Activated B cell treated with CpG ODN at 0.5 μM for 24 hours (primary cell): ENCODE measurements at places on chromosomes 16 and 17.

GRCh38 chr17:17103160-17103559 is 60.9 kb downstream of the MPRIP start:
- no peak overlapping the region for H3K4me3 ChIP-seq
- peaks cover 32% of the 10 kb centered on the region for H3K4me1 ChIP-seq
- peak overlapping the region; percentile 9 for H3K27ac ChIP-seq
- no peak for DNase-seq
- no peaks in the 10 kb centered on the region for H3K27me3 ChIP-seq
- H3K36me3 ChIP-seq: peaks cover 43% of the 10 kb centered on the region

DNA sequence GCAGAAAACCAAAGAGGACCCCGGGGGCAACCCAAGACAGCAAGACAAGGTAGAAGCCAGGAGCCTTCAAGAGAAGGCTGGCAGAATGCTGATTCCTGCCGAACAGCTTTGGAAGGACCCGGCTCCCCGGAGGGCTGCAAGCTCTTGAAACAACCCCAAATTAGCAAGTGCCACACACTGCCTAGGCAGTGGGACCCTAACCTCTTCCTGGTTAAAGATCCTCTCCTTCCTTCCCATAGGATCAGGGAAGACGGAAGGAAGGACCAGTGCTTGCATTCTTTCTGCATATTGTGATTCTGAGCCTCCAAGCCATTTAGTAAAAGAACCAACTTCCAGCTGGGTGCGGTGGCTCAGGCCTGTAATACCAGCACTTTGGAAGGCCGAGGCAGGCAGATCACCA is 122.0 kb upstream of the AXIN2 start:
- H3K27ac ChIP-seq: no peak overlapping the region
- no peaks in the 10 kb centered on the region for H3K4me1 ChIP-seq
- H3K27me3 ChIP-seq: no peaks in the 10 kb centered on the region
- H3K4me3 ChIP-seq: no peak overlapping the region
- no peak for DNase-seq
- H3K36me3 ChIP-seq: no peaks in the 10 kb centered on the region

- peaks cover 5% of the 10 kb centered on the region for H3K4me1 ChIP-seq
- H3K36me3 ChIP-seq: peaks cover 89% of the 10 kb centered on the region
- no peak overlapping the region for H3K4me3 ChIP-seq
- no peak overlapping the region for H3K27ac ChIP-seq
- no peak for DNase-seq
Measured at GRCh38 chr16:74474416-74474815, 53.1 kb upstream of the CLEC18B start.

DNA sequence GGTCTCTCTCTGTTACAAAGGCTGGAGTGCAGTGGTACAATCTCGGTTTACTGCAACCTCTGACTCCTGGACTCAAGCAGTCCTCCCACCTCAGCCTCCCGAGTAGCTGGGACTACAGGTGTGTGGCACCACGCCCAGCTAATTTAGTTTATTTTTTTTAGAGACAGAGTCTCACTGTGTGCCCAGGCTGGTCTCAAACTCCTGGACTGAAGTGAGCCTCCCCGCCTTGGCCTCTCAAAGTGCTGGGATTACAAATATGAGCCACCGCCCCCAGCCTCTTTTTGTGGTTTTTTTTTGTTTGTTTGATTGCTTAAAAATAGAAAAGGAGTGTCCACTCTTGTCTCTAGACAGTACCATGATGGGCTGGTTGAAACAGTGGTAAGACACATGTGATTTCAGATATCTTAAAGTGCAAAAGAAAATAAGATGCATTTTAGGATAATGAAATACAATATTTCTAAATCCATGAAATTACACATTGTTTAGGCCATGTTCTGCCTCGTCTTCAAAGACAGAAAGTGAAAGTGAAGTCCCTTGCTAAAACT is 27.4 kb downstream of the KIAA0513 start:
- peak overlapping the region; percentile 84 for H3K27ac ChIP-seq
- peak overlapping the region; percentile 78 for H3K4me3 ChIP-seq
- no peak for DNase-seq
- H3K4me1 ChIP-seq: peaks cover 38% of the 10 kb centered on the region

GRCh38 chr17:81056312-81056711 is 21.4 kb downstream of the BAIAP2 start:
- no peak overlapping the region for H3K27ac ChIP-seq
- H3K4me1 ChIP-seq: no peaks in the 10 kb centered on the region
- no peak overlapping the region for H3K4me3 ChIP-seq
- H3K27me3 ChIP-seq: no peaks in the 10 kb centered on the region
- no peaks in the 10 kb centered on the region for H3K36me3 ChIP-seq
- no peak for DNase-seq

DNA sequence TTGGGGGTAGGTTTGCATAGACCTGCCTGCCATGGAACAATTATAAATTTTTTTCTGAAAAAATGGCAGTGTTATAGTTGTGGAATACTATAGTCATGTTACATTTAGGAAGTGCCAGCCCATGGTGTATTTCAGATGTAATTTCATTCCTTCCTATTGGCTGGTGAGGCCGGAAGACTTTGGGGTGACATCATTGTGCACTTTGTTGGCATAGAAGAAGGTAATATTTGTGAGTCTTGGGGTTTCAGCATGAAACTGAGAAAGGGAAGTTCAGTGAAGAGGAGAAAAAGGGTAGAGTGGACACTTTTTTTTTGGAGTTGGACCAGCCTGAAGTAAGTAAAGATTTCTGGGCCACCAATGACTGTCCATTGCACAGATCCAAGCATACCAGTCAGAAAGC is 16.0 kb upstream of the HEATR6 start:
- DNase-seq: no peak
- peak overlapping the region; percentile 8 for H3K4me3 ChIP-seq
- peaks cover 3% of the 10 kb centered on the region for H3K36me3 ChIP-seq
- H3K27ac ChIP-seq: peak overlapping the region; percentile 93
- no peaks in the 10 kb centered on the region for H3K27me3 ChIP-seq

GRCh38 chr16:69830534-69831211 is 68.5 kb downstream of the WWP2 start:
- peaks cover 40% of the 10 kb centered on the region for H3K36me3 ChIP-seq
- DNase-seq: no peak
- no peak overlapping the region for H3K4me3 ChIP-seq

DNA sequence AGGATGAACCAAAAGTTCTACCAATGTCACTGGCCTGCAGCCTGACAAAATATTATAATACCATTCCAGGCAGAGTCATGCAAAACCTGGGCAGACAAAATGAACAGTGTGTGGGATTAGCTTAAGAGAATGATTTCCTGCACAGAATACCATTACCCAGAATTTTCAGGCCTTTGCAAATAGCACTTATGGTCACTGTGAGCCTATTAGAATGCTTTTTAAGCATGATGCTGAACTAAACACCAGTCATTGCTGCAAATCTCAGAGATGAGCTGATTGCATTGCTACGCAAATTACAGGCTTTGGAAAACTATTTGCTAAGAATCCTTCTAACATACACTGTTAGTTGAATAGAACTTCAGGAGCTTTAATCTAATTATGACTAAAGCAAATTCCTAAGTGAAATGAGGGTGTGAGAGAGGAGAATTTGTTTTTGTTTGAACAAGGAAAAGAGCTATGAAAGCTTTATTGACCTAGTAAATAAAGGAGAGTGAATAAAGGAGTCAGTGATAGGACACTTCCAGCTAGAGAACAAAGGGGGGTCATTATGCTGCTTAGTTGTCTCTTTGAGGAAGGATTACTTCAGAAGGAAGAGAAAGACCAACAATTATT is 398.8 kb downstream of the HS3ST3B1 start:
- no peaks in the 10 kb centered on the region for H3K4me1 ChIP-seq
- no peaks in the 10 kb centered on the region for H3K36me3 ChIP-seq
- no peak overlapping the region for H3K27ac ChIP-seq
- DNase-seq: no peak
- H3K27me3 ChIP-seq: peaks cover 8% of the 10 kb centered on the region

DNA sequence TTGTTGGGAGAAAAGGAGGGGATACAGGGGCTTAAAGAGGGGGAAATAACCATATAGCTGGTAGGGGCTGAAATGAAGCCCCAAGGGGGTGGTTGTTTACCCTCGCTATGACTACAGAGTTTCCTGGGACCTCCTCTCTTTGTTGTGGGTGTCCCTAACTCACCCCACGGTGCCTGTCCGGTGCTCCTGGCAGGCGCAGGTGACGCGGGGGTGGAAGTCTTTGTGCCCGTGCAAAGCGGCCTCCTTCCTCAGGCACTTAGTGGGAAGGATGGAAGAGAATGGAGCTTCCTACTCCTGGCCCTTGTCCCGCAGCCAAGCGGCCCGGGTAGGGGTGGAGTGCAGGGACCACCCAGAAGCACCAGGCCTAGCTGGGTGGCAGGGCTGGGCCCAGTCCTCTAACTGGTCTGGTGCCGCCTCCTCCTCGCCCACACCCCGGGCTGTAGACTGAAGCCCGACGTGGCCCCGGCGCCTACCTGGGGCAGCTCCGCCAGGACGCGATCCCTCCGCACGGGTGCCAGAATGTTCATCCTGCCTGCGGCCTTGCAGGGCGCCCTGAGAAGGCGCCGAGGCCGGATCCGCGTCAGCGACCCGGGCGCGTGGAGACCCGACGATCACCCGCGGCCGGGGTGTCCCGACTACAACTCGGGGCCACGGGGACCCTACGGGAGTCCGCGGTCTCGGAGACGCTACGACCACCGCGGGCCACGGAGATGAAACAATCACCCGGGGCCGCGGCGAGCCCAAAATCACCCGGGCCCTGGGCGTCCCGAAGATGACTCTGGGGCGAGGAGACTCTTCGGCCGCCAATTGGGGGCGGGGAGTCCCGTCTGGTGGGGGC is 709 bp downstream of the RAB34 start:
- H3K4me3 ChIP-seq: peak overlapping the region; percentile 77
- no peak for DNase-seq
- no peak overlapping the region for H3K27ac ChIP-seq
- H3K36me3 ChIP-seq: peaks cover 28% of the 10 kb centered on the region

DNA sequence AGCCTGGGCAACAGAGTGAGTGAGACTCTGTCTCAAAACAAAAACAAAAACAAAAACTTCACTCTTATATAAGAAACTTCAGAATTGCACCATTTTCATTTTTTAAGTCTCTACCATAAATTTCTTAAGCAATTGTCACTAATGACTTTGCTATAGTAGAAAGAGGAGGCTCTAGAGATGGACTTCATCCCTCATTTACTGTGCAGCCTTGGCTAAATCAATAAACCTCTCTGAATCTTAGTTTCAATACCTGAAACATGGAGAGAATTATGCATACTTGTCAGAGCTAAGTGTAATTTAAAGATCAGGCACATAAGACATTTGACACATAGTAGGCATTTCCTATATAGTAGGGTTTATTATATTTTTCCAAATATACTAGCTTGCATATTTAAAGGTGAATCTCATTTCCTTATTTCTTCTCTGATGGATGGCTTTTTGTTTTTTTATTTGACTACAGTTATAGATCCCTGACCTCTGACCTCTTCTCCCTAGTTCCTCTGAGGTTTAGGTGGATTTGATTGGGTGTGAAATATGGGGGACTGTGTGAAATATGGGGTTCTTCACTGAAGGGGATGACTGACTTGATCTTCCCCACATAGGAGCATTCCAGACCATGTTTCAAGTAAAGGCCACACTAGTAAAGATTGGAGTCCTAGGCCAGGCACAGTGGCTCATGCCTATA is 2.7 kb downstream of the CCL5 start:
- peaks cover 34% of the 10 kb centered on the region for H3K4me1 ChIP-seq
- no peak for DNase-seq
- H3K27me3 ChIP-seq: no peaks in the 10 kb centered on the region
- no peak overlapping the region for H3K27ac ChIP-seq

GRCh38 chr17:40364906-40365305 is 369 bp upstream of the GJD3 start:
- no peaks in the 10 kb centered on the region for H3K36me3 ChIP-seq
- no peak overlapping the region for H3K27ac ChIP-seq
- H3K4me1 ChIP-seq: peaks cover 10% of the 10 kb centered on the region
- no peak overlapping the region for H3K4me3 ChIP-seq
- DNase-seq: no peak

DNA sequence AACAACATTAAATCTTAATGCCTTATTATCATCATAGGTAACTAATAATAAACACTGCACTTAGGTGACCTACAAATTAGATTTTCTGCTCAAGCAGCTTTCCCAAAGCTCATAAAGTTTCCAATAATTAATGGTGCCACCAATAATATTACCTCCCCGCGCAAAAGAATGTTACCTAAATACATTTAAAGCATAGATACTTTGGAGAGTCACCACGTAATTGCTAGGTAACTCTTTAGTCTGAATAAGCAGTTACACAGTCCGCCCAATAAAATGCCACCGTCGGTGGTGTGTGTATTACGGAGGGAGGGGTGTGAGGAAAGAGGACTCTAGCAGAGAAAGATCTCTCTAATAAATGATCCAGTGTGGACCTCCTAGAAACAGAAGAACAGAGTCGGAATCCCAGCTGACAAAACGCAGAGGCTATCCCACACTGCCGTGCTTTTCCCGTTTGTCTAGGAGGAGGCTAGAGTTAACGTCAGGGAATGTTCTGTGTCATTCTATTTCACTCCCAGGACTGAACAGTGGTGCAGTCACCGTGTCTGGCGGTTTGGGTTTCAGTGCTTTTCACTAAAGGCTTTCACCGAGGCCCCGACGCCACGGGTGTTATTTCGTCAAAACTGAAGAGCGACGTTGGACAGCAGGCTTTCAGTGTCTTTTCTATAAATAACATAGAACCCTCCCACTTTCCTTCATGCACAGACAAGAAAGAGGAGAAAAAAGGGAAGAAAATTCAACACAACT is 630 bp downstream of the RNFT1 start:
- no peak for DNase-seq
- H3K27ac ChIP-seq: peak overlapping the region; percentile 94
- peaks cover 26% of the 10 kb centered on the region for H3K36me3 ChIP-seq
- no peaks in the 10 kb centered on the region for H3K27me3 ChIP-seq
- peaks cover 19% of the 10 kb centered on the region for H3K4me1 ChIP-seq
- peak overlapping the region; percentile 90 for H3K4me3 ChIP-seq

DNA sequence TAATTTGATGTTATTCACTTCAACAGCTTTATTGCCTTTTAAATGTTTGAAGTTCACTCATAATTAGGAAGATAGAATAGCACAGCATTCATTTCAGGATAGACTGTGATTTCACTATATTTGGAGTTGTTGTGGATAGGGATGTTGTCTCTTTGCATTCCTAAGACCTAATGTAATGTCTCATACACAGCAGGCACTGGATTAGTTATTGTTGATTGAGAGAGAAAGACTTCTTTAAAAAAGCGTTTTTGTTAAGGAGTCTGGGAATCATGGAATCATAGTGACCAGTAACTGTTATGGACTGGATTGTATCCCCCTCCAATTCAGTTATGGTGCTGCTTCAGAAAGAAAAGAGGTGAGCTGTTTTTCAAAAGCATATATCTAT is 122.0 kb downstream of the USP22 start:
- no peaks in the 10 kb centered on the region for H3K36me3 ChIP-seq
- H3K4me1 ChIP-seq: peaks cover 8% of the 10 kb centered on the region
- no peak overlapping the region for H3K27ac ChIP-seq
- DNase-seq: no peak
- H3K27me3 ChIP-seq: peaks cover 8% of the 10 kb centered on the region
- no peak overlapping the region for H3K4me3 ChIP-seq
